Substantia nigra (tissue), 51 donors: ENCODE measurements at places on chromosomes 3 and 15.

DNA sequence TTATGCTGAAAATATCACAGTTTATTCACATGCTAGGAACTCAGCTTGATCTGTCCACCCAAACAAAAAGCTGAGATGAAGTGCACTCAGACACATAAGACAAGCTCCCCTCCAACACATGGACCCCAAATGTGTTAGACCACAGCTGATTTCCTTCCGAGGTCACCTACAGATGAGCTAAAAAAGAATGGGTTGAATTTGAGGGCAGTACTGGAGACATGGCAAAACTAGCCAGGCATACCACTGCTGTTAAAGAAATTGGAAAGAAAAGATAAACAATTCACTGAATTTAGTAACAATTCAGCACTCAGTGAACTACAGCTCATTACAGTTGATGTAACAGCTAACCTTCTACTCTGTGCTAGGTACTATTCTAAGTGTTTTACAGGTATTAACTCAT, 15.5 kb downstream of the PARP9 start:
- no peak for DNase-seq

GRCh38 chr3:4409415-4409814, 57.7 kb downstream of the SUMF1 start:
- DNase-seq, result no peak

DNA sequence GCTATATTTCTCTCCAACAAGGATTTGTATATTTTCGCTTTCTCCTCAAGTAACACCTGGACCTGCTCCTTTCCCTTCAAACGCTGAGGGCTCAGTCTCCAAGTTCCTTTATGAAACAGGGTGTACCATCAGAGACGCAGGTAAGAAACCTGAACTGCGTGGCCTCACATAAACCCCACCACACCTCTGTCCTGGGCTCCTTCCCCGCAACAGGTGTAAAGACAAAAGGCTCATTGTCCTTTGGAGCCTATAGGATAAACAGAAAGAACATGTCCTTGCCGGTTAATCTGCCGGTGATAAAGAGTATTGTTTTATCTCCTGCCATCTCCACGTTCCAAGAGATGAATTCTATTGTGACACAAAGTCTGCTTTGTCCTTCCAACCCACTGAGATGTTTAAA, 111.8 kb upstream of the ADAMTS9 start:
- no peak for DNase-seq

DNA sequence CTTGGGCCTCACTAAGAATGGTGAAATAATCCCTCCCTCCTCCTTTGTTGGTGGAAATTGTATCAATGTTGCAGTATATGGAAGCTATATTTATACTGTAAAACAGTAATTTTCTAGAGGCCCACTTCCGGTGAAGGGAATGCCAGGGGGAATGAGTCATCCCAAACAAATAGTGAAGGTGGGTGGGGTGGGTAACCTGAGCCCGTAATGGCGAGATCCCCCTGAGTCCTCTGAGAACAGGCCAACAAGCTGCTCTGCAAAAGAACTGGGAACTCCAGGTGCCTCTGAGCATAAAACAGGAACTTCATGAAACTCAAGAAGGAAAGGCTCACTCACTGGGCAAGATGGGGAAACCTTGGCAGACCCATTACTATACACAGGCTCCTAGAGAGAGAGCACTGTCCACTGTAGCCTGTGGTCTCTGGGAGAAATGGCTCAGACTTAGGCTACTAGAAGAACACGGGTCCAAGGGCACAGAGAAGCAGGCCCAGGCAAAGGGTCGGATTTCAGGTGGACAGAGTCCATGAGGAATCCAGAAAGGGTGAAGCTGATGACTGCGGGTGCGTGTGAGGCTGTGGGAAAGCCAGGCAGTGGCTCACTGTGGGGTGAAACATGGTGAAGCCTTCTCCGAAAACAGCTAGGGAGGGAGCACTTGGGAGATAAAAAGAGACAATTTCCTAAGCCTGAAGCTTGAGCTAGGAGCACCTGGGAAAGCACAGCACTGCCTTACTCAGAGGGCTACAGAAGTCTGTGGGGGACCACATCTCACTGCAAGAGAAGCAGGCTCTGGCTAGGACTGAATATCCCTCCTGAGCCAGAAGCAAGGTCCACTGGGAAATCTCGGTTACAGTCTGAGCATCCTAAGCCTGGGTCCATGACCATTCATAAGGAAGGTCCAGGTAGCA, 19.8 kb downstream of the LARP6 start:
- no peak for DNase-seq

- no peak for DNase-seq
Observed at GRCh38 chr15:20348900-20349773, 192.5 kb downstream of the GOLGA6L6 start.
